ENCODE measurements at places on chromosomes 1 and 21.

DNA sequence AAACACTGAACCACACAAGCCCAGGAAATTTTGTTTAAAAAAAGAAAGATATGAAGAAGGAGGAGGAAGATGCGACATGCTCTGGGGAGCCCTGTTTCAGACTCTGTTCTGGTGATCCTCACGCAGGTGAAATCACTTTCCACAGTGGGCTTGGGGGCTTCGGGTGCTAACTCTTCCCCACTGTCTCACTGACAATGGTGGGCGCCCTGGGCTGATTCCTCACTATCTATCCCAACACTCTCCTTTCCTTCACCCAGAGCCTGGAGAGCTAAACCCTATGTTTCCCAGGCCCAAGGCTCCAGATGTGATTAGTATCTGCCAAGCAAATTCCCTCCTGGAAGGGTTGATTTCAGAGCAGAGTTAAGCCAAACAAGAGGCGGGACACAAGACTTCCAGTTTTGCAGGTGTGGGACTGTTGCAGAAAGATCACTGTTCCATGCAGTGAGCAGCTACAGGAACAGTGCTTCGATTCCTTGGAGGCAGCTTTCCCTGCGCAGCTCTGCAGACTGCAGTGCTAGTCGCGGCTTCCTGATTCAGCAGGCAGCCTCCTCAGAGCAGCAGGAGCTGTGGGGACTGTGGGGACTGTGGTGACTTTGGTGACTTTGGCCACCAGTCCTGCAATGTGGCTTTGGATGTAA lies 168.3 kb downstream of the RHOU start:
- no peak for DNase-seq

DNA sequence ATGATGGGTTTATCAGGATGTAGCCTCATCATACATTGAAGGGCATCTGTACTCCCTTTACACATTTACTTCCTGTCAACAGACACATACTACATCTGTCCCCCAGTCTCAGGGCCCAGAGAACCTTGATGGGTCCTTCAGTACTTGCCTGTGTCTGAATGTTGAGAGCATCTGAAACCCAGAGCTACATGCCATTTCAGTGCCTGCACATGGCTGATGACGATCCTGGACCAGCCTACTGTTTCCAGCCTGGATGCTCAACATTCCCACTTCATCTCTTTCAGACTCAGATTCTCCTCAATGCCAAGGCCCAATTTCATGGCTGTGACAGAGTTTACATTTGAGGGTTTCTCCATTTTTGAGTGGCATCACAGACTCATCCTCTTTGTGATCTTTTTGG lies at the start of gene OR10J4:
OR10J4 (plus strand) TSS at position 301 of the 400 bp plus-strand sequence.
- DNase-seq, result no peak

DNA sequence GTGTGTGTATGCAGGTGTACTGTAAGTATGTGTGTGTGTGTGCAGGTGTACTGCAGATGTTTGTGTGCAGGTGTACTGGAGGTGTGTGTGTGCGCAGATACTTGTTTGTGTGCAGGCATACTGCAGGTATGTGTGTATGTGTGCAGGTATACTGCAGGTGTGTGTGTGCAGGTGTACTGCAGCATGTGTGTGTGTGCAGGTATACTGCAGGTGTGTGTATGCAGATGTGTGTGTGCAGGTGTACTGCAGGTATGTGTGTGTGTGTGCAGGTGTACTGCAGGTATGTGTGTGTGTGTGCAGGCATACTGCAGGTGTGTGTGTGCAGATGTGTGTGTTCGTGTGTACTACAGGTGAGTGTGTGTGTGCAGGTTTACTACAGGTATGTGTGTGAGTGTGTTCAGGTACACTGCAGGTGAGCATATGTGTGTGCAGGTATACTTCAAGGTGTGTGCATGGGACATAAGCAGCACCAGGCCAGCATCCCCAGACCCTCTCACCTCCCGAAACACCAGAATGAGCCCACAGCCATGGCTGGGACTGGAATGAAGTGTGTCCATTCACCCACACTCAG lies 97.5 kb downstream of the DMRTB1 start:
- peak; percentile 28 for DNase-seq

DNA sequence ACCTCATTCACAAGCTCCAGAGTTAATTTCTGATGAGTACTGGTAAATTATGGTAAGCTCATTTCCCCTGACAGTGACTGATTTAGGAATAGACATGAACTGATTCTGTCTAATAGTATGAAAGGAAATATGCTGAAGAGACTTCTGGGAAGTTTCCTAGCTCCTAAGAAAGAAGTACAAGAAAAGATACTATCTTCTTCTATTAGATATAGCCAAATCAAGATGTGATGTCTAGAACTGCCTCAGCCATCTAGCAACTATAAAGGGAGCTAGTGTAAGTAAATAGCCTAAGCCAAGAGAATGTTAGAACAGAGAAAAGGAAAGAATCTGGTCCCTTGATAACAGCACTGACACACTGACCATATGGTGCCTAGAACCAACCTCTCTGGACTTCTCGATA lies 10.7 kb upstream of the PHTF1 start:
- no peak for DNase-seq
